ENCODE measurements at places on chromosomes 11 and 22.

GRCh38 chr22:28146401-28147314 is 227.6 kb upstream of the PITPNB start:
- DNase-seq = no peak

GRCh38 chr11:12552692-12553091 is 121.5 kb upstream of the TEAD1 start:
- DNase-seq = no peak

- no peak for DNase-seq
Measured at GRCh38 chr22:20389288-20389687, 4.7 kb upstream of the ZNF74 start.

- no peak for DNase-seq
Measured at GRCh38 chr22:37018815-37019308, 385 bp downstream of the TST start.

- no peak for DNase-seq
Measured at GRCh38 chr22:48884786-48885185, 942.9 kb downstream of the BRD1 start.
